Epithelial cell of proximal tubule (primary cell): ENCODE measurements at places on chromosomes 3 and 15.

GRCh38 chr3:120659834-120660233, 22.2 kb downstream of the HGD start:
- no peak for DNase-seq

- DNase-seq: no peak
Observed at GRCh38 chr15:77475898-77476297, 55.2 kb downstream of the HMG20A start.

DNA sequence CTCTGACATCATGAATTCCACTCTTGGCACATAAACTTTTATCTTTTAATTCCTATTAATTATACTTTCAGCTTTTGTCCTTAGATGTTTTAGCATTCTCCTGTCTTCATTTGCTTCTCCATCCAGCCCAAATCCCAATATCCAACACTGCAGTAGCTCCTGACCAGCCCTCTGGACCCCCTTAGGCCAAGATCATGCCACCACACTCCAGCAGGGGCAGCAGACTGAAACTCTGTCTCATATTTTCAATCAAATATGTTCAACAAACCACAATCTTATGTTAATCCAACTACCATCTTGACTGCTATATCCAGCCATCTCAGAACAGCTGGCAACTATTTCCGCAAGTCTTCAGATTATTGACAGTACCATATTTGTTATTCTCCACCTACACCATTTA, 315.8 kb upstream of the ROBO2 start:
- DNase-seq: no peak

DNA sequence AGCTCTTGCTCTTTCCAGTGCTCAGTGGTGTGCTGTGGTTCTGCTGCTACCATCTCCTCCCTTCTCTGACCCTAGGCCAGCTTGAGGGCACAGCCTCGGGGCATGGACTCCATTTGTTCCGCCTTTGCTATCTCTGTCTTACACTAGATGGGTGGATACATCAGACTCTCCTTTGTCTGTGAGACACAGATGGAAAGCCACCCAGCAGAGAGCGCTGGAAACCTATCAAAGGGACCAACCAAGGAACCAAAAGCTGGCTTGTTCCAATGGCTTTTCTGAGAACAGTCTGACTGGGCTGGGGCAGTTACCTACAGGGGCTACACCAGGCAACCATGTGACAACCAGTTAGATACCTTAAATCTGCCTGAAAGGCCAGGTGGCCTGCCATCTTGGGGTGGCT, 63.8 kb downstream of the NPTN start:
- DNase-seq: no peak

DNA sequence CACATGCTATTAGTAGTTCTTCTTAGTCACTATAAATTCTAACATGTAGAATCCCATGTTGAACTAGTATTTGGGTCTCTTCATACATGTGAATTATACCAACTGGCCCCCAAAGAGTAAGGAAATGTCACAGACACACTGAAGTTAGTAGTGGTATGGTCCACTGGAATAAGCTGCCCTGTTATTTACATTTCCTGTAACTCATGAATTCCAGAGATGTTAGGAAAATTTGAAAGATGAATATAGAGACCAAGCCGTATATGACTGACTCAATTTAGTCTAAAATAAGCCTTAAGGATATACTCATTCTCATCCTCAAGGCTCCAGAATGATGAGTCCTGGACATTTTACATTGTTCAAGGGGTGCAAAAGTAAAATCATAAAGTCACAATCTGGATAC, 81.2 kb downstream of the FBXL22 start:
- no peak for DNase-seq

GRCh38 chr15:47813748-47814384, 96.6 kb downstream of the SEMA6D start:
- no peak for DNase-seq

DNA sequence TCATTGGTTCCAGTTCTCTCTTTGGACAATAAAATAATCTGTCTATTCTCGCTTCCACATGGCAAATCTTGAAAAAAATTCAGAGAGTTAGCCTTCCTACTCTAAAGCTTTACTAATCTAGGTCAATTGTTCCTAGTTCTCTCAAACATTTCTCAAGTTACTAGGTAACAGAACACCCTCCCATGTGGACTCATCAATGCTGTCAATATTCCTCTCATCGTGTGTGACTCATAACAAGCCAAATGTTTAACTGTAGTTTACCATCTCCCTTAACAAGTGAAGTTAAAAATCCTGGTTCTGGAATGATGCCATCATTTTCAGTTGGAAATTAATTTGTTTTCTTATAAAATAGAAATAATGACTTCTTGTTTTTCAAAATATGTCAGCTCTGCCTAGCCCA, 438.6 kb downstream of the ROBO1 start:
- peak; percentile 38 for DNase-seq
